ENCODE measurements at places on chromosomes 2 and 18.

GRCh38 chr2:181787310-181788048 is 104.1 kb upstream of the ITPRID2 start:
- DNase-seq: no peak

DNA sequence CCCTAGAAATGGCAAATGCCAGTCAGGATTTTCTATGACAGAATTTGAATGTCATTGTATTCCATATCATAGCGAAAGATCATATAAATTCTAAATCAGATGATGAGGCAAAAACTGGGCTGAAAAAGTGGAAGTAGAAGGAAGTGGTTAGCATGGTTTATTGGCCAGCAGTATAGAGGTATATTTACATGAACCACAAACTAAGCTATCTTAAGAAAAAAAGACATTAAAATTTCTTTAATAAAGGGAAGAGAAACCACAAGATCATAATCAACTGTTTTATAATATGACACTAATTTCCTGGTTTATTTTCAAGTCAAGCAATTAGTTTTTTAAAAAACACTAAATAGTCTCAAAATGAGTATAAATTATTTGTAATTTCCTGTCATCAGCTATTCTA is 123.2 kb upstream of the LRP1B start:
- no peak for DNase-seq

GRCh38 chr2:143138292-143138691 is 9.1 kb downstream of the ARHGAP15 start:
- DNase-seq: no peak

GRCh38 chr2:24365051-24365450 is 4.7 kb upstream of the ITSN2 start:
- no peak for DNase-seq

DNA sequence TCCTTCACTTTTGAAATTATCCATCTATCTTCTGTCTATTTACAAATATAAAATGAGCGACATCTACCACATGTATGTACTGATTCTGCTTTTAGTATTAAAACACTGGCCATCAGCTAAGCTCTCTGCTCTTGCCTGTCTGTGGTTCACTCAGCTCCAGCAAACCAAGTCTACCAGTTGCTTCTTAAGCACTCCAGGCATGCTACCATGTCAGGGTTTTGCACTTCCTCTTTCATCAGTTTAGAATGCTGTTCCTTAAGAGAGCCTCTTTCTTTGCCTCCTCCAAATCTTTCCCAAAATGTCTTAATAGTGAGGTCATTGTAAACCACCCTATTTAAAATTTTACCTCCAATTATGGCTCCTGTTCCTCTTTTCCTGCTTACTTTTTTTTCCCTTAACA is 59.5 kb downstream of the SCN3A start:
- no peak for DNase-seq

GRCh38 chr2:220930271-220931076 is 641.6 kb downstream of the EPHA4 start:
- no peak for DNase-seq

DNA sequence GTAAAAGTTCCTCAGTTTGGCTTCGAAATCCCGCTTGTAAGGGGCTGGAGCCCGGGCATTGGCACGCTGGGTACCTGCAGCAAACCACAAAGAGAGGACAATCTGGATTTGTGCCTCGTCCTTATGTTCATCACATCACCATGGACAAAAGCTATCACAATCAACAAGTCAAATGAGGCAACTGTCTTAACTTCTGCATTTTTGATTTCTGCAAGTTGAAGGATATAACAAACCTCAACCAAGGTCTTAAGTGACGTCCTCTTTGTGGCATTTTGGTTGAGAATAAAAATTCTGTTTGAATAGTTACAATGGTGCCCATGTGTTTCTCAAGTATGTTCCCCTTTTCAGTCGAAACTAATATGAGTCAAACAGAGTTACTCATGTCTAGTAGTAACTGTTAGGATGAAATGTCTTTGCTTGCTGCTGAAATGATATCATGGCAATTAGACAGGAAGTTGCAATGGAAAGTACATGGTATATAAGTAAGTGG is 70.8 kb upstream of the STK17B start:
- no peak for DNase-seq

DNA sequence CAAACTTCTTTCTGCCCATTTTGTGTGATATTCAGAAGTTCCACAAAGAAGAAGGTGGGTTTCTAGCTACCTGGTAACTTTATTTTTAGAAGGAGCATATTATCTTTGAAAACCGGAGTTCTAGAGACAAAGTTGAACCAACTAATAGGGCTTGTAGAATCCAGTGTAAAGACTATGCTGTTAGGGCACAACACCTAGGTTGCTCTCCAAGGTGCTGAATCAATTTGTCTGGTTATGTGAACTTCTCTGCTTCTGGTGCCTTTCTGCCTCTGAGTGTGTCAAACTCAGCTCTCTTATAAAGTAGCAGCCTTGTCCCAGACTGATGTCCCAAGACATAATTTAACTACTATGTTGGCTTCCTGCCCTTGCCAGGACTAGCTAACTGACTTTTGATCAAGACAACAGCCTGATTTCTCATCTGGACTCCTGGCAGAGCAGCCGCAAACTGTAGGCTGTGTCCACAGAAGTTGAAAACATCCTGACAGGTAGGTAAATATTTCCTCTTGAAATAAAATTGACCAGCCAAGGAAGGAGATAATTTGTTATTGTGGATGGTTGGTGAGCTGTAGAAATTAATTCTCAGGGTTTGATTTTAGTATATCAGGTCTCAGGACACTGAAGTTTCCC is 119.4 kb downstream of the CYRIA start:
- DNase-seq: no peak

DNA sequence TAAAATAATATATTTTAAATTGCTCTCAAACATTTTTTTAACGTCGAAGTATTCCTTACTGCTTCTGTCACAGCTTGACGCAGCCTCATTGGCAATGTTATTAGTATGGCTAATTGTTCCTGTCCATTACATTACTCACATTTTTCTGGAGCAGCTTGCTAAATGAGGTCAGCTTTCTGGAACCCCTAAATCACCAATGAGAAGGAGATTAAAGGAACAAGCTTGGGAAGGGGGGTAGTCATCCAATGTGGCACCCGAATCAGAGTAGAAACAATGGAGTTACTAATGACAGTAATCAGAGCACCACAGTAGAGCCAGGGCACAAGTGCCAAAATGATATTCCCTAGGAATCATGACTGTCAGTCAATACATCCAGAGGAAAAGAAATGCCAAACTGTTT is 5.1 kb downstream of the NEUROD1 start:
- DNase-seq: no peak

- no peak for DNase-seq
Observed at GRCh38 chr18:2059336-2059735, 512.0 kb downstream of the METTL4 start.

All from activated naive CD8-positive, alpha-beta T cell treated with anti-CD3 and anti-CD28 coated beads, Interleukin-2, amount 50 U/mL, for 16 hours (primary cell).